Dermis microvascular lymphatic vessel endothelial cell (primary cell): ENCODE measurements at places on chromosomes 1 and 21. TPM values are rescaled to one million over a fixed set of nuclear protein-coding genes. Genes with fewer than 3 reads are reported as not detected.

Gene NMNAT2
- total RNA-seq, result 0.13 and 0.51 TPM in 2 replicates

Gene CD1D
- total RNA-seq, result 0.13 TPM in 1 of 2 replicates, not detected in the other

Gene RNU1-2
- under 0.01 TPM in 2 replicates for total RNA-seq

Gene CCDC190
- not detected in 2 replicates for total RNA-seq

Gene G0S2
- 0.25 and 1.2 TPM in 2 replicates for total RNA-seq

Gene ANGPTL1
- not detected in 2 replicates for total RNA-seq

DNA sequence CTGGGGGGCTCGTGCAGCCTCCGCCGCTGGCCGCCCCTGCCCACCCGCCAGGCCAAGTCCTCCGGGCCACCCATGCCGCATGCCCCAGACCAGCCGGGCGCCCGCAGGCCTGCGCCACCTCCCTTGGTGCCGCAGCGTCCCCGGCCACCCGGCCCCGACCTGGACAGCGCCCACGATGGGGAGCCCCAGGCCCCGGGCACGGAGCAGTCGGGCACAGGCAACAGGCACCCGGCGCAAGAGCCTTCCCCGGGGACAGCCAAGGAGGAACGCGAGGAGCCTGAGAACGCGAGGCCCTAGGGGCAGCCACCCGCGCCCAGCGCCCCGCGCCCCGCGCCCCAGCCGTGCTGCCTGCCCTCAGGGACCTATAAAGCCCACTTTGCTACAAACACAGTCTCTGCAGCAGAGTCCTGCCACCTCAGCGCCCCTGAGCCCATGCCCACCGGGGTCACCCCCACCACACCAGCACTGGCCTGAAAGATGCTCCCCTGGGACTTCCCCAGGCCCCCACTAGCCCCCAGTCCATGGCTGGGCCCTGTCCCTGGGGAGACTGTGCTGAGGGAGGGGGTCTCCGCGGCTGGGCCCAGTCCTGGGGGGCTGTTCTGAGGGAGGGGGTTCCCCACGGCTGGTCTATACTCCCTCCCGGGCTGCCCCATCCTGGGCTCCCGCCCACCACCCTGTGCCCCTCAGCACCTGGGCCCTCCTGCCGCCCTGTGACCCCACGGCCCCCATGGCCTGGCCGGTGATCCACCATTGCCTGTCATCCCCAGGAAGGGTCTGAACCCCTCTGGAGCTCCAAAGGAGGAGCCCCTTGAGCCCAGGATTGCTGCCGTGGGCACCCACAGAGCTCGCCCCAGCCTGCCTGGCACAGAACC is 8.6 kb downstream of the TNFRSF18 start:
- DNase-seq, result no peak

DNA sequence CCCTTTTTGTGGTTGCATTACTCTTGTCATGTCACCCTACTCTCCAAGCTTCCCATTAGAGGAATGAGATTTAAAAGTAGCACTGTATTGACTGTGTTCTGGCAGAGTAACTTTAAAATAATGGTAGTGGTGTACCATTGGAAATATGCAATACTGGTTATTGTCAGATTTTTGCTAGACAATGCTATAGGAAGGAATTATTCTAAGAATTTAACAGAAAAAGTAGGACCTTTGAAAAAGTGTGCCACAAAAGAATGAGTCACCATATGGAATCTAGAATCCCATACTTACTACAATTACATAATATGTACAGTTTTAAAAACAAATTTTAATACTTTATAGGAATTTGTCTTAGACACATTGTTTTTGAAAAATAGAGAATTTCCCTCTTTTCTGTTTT is 13.8 kb downstream of the MIER1 start:
- peak; percentile 35 for DNase-seq

DNA sequence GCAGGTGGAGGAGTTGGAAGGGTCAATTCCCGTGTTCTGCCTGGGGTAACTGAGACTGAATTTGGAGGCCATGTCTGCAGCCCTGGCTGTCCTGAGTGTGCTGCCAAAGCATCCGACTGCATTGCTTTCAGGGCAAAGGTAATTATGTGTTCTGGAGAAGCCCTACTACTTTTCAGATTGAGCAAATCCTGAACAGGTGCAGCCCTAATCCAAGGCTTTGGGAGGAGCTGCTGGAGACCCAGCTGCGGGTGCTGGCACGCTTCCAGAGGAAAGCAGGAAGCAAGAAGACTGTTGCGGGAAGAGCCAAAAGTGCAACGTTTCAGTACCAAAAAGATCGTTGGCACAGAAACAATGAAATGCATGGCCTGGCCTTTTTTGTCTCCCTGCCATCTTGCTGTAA is 73.7 kb upstream of the NRIP1 start:
- DNase-seq, result no peak

DNA sequence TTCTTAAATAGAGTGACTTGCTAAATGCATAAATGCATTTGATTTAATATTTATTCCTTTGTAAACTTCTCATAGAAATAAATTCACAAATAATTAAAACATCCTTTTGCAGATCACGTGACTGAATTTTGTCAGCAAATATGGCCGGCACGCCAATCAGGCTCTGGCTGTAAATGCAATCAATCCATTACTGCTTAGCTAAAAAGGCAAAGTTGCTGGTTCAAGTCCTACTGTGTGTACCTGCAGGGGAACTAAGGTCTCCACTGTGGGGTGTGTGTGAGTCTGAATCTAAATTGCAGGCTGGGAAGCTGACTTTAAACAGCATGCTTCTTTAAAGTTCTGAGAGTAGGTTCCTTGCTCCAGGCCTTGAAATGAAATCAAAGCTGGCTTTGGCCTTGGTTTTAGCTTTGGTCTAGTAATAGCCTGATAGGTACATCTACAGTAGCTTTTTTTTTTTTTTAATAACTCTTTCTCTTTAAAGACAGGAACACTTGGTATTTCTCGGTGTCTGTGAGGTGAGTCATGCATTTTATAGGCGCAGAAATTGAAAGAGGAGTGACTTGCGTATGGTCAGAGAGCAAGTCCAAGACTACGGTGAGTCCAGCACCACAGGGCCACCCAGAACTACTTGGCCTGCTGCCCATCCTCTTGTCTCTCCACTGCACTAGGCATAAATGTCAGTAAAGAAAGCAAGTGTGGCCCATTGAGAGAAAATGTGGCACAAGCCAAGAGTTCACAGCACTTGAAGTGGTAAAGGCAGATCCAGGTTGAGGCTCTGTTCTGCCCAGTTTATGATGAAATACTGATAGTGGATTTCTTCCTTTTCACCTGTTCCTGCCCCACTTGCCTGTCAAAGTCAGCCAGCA is 36.2 kb upstream of the LYST start:
- DNase-seq, result peak; percentile 33

- no peak for DNase-seq
Measured at GRCh38 chr1:168893359-168893801, 164.4 kb upstream of the DPT start.

GRCh38 chr1:36494971-36495370 is 12.3 kb upstream of the CSF3R start:
- no peak for DNase-seq

DNA sequence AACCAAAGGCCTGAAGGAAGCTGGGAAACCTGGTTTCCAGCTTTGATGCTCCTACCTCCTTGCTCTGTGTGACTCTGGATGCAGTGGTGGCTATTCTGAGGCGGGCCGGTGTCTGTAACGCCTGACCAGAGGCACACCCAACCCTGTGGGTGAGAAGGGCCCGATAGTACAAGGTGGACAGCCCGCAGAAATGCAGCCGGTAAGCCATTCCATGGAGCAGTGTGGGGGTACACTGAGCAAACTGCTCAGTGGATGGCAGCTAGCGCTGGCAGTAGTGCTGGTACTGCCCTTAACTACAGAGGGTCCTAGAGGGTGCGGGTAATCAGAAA is 36.0 kb downstream of the AHDC1 start:
- no peak for DNase-seq

DNA sequence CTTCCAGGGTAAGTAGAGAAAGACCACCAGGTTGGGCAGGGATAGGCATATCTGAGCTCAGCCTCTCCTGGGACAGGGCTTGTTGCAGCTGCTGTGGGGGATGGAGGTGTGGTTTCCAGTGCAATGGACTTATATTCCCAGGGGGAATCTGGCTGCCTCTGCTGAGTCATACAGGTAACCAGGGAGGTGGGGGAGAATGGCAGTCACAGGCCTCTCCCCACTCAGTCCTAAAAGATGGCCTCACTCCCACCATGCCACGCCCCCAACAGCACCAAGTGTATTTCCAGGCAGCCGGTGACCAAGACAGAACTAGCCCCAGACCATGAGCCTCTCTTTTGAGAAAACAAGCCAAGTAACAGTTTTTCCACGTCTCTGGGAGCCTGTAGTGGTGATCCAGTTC is 1240.7 kb downstream of the BRINP3 start:
- no peak for DNase-seq

GRCh38 chr1:74570797-74571492 is 58.5 kb upstream of the LRRC53 start:
- DNase-seq, result no peak

DNA sequence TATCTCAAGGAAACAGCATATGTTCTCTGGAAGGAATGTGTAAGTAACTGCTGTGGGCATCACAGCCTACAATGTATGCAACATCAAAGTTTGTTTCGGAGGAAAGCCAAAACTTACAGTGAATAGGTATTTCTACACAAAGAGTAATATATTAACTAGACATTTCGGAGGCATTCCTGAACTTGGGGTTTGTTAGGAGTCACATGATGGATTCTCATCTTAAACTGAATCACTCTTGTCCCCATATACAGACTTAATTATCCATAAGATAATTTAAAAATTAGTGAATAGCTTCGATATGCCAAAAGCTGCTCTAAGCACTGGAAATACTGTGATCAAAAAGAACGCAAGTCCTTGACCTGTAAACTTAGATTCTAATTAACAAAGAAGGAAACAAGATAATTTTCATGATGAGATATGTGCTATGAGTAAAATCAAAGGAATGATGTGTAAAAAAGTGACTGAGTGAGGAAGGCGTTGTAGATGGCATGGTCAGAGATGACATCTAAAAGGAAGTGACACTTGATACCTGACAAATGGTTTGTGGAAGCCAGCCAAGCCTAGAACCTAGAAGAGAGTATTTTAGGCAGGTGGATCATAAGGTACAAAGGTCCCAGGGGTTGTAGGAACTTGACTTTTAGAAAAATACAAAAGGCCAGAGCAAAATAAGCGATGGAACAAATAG is 273.1 kb downstream of the MRPL39 start:
- no peak for DNase-seq

DNA sequence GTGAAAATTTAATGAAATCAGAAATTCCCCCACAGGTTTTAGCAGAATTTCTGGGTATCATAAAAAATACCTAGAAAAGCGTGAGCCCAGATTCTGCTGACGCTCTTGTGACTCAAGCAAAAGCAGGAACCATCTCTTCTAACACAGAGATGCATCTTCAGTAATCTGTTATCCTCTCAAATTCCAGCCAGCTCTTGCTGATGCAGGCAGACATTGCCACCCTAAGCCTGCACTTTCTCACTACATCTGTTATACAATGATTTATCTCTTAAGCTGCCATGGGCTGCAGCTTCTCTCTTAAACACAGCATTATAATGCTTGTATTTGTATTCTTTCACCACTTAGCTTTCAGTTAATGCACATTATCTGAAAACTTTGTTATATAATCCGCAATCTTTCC is 113.0 kb upstream of the RGS1 start:
- DNase-seq, result no peak

DNA sequence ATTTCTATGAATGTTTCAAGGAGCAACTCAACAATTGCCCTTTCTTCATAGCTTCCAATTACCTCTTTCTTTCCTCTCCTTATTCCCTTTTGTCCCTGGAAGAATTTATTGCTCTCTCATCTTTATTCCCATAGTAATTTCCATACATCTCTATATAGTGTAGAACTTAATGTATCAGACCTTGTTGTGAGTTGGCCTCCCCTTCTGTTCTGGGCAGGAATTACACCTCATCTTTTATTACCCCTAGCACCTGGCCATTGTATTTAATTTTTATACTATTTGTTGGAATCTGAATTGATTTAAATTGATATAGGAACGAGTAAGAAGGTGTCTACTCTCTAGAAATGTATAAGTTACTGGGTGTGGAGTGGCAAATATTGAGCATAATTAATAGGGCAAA is 114.5 kb downstream of the CACHD1 start:
- no peak for DNase-seq

DNA sequence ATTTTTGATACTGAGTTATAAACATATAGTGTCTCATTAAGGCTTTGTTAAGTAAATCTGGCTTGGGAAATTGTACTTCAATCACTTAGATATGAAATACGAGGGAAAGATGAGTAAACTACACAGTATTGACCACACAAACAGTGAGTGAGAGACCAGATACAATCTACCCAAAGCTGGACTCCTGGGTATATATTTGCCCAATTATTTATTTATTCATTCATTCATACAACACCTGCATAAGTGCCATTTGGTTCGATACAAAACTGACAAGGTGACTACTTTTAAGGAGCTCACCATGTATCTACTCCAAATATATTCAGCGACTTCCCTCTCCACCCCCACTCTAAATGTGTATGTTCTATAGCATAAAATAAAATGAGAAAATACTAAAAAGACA is 143.4 kb downstream of the TGFB2 start:
- no peak for DNase-seq

DNA sequence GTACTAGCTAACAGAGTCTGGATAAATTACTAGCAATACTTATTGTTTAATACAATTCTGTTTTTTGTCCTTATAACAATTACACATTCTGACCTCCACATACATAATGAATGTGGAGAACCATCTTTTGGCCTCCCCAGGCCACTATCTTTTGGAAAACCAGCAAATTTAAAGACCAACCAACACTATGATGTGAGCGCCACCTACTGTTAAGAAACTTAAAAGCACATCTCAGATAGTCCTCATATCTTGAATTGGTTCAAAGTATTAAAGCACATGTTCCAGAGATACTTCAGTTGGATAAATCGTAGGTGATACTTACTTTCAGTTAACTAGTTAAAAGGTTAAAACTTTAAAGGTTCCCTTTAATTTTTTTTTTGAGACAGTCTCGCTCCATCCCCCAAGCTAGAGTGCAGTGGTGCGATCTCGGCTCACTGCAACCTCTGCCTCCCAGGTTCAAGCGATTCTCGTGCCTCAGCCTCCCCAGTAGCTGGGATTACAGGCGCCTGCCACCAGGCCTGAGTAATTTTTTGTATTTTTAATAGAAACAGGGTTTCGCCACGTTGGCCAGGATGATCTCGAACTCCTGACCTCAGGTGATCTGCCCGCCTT is 29.3 kb upstream of the USP1 start:
- DNase-seq, result peak; percentile 52

GRCh38 chr1:179872558-179872957 is 5.0 kb downstream of the TOR1AIP2 start:
- no peak for DNase-seq

DNA sequence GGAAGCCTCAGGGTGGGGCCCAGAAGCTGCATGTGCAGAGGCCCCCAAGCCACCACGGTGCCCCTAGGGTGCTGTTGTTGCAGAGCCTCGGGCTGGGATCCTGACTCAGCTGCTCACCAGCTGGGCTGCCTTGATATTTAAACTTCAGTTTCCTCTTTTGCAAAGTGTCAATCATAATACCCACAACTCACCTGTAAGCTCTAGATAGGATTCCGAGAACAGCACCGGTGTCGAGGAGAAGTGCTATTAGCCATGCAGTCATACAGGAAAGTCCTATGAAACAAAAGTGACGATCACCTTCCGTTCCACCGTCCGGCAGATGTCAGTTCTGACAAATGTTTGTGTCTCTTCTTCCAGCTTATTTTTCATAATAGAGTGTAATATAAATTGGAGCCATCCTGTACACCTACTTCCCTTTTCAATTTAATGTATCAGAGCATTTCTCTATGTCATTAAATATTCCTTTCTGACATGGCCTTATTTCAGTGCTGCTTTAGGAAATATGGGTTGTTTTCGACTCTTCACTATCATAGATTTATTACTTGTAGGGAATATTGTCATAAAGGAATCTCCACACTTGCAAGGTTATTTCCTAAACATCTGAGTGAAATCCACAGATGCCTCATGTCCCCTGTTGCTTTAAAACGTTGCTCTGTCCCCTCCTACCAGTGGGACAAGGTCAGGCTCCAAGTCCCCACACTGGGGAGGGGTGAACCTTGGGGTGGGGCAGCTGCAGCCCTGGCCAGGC is 100.8 kb downstream of the SIK1 start:
- peak; percentile 19 for DNase-seq
